AG04450 (cell line): ENCODE measurements at places on chromosomes 11 and 22.

- DNase-seq, result no peak
Measured at GRCh38 chr11:119852741-119853140, 123.7 kb upstream of the NECTIN1 start.

GRCh38 chr11:73227571-73228211 is 9.6 kb downstream of the P2RY2 start:
- DNase-seq, result no peak

DNA sequence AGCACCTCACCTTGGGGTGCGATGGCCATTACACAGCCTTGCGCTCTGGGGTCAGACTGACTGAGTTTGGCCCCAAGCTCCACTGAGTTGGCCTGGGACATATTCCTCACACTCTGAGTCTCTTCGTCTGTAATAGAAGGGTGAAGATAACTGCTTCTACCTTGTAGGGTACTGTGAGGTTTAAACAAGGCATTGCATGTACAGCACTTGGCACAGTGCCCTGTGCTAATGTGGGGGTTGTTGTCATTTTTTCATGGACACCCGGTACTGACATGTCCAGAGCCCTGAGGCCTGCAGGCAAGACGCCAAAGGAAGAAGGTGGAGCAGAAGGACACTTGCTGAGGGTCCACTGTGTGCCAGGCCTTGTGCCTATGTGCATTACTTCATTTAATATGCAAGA is 50.7 kb downstream of the OTOG start:
- no peak for DNase-seq

GRCh38 chr11:58497951-58498350 is 10.0 kb downstream of the OR5B21 start:
- DNase-seq, result no peak

DNA sequence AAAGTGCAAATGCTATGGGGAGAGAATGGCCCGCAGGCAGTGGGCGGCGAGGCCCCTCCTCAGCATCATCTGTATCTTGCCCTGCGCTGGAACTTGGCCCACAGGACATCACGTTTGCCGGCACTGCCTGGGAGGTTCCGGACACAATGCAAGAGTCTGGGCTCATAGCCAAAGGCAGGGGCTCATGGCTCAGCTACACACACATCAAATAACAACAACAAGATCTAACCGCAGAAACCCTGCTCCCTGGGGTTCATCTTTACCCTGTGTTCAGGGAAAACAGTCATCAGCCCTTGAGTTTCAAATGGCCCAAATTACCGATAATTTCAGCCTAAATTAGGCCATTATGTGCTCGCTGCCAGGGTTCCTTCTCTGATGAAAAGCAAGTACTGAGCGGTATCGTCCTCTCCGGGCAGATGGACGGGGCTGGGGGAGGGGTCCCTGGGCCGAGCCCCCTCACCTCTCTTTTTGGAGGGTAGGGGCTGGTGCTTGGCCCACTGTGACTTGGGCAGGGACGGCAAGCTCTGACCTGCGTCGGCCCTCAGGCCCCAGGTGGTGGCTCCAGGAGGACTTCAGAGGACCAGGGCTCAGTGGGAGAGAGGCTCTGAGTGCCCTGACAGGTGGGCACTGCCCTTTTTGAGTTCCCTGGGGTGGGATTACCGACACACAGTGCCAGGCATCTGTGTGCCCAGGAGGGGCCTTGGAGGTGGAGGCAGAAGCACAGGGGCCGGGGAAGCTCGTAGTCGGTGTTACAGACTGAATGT is 25.0 kb upstream of the GAL start:
- peak; percentile 90 for DNase-seq
